Dermis lymphatic vessel endothelial cell (primary cell): ENCODE measurements at places on chromosomes 16 and 17. TPM values are rescaled to one million over a fixed set of nuclear protein-coding genes. Genes with fewer than 3 reads are reported as not detected.

Gene TP53TG3F
- total RNA-seq = not detected in 2 replicates

Gene SLC6A2
- total RNA-seq = 0.11 TPM in 1 of 2 replicates, not detected in the other

Gene NOTUM
- total RNA-seq = under 0.01 TPM in 1 of 2 replicates, not detected in the other

Gene NXN
- 128 and 145 TPM in 2 replicates for total RNA-seq

Gene MYL4
- total RNA-seq = 0.86 and 0.87 TPM in 2 replicates
